Prostate gland (tissue), 2 donors: ENCODE measurements at places on chromosomes 7 and 10. TPM values are rescaled to one million over a fixed set of nuclear protein-coding genes. Genes with fewer than 3 reads are reported as not detected.
A peak's percentile ranks its signal among the peaks of the same experiment; 100 is the strongest.

DNA sequence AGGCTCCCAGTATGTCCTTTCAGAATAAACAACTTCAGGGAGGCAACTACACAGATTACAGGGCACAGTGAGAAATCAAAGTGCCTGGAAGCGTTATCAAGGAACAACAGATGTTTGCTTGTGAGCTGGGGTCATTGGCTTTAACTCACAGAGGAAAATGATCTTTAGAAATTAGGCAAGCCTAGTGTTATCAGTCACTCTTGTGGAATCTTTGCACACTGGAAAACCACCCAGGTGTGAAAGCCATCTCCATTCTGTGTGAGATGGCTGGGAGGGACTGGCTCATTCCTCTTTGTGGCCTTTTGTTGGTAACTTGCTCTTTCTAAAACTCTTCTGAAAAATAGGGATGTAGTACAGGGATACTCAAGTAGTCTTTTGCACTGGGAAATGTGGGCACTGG, 716.0 kb downstream of the XPNPEP1 start:
- no peak overlapping the region for H3K27ac ChIP-seq
- no peaks in the 10 kb centered on the region for H3K36me3 ChIP-seq
- no peak overlapping the region for H3K4me3 ChIP-seq
- no peaks in the 10 kb centered on the region for H3K4me1 ChIP-seq
- H3K27me3 ChIP-seq = no peaks in the 10 kb centered on the region
- DNase-seq = no peak

DNA sequence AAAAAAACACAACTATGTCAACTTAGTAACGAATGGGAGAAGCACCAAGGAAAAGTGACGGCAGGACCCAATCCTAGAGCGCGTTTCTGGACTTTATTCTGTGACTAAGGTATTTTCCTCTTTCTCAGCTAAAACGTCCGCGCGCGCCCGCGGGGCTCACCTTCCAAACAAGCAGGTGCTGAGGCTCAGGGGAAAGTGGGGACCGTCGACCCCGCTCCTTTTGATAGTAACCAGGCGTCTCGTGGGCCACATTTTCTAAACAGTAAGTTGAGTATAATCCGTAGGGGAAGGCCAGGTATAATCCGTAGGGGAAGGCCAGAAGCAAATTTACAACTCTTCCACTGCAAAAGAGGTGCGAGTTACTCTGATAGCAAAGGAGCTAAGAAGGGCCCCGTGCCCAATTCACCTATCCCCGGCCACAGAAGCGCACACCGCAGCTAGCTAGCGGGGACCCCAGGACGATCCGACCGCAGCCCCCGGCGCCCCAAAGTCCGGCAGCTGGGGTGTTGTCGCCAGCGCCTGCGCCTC, 743 bp downstream of the MKI67 start:
- peak overlapping the region; percentile 37 for H3K4me3 ChIP-seq
- H3K4me1 ChIP-seq = peaks cover 5% of the 10 kb centered on the region
- peaks cover 5% of the 10 kb centered on the region for H3K27me3 ChIP-seq
- no peaks in the 10 kb centered on the region for H3K36me3 ChIP-seq

DNA sequence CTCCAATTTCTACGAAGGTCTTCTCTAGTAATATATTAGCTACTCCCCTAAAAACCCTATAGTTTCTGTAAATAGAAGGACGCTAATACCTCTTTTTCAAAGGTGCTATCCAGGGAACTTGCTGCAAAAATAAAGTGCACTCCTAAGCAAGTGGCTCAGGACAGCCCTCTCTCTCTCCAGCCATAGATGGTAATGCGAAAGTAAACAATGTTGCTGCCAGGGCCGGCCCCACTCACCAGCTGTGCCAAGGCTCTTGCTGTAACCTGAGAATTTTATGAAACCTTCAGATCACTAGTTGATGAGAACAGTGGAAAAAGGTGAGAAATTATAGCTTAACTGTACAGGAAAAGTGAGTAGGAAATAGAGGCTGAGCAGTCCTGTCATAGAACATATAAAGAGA, 10.9 kb upstream of the TAS2R39 start:
- H3K36me3 ChIP-seq = no peaks in the 10 kb centered on the region
- H3K27ac ChIP-seq = no peak overlapping the region
- no peak overlapping the region for H3K4me3 ChIP-seq

GRCh38 chr10:76044751-76045150, 613.3 kb downstream of the LRMDA start:
- no peaks in the 10 kb centered on the region for H3K4me1 ChIP-seq
- no peaks in the 10 kb centered on the region for H3K27me3 ChIP-seq
- no peak overlapping the region for H3K27ac ChIP-seq
- H3K4me3 ChIP-seq = no peak overlapping the region

DNA sequence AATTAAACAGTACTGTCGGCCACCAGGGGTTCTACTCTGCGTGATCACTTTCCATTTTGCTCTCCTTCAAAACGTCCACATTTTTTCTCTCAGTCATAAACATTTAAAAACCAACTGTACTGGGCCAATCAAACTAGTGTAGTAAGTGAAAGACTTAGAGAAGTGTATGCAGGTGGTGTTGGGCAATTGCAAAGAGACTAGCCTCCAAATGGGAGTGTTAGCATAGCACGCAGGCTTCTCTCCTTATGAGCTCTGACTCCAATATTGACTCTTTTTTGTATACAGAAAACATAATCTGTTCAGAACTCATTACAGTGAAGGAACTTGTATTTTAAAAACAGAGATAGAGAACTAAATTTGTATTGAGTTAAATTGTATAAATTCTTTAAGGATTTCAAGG, 150.6 kb downstream of the SDK1 start:
- DNase-seq = no peak
- H3K4me1 ChIP-seq = no peaks in the 10 kb centered on the region
- no peaks in the 10 kb centered on the region for H3K27me3 ChIP-seq
- no peak overlapping the region for H3K4me3 ChIP-seq

- H3K27ac ChIP-seq = peak overlapping the region; percentile 73
- H3K27me3 ChIP-seq = no peaks in the 10 kb centered on the region
- no peaks in the 10 kb centered on the region for H3K36me3 ChIP-seq
- no peak overlapping the region for H3K4me3 ChIP-seq
- peaks cover 49% of the 10 kb centered on the region for H3K4me1 ChIP-seq
- no peak for DNase-seq
Observed at GRCh38 chr7:5693529-5693928, 87.9 kb downstream of the RNF216 start.

DNA sequence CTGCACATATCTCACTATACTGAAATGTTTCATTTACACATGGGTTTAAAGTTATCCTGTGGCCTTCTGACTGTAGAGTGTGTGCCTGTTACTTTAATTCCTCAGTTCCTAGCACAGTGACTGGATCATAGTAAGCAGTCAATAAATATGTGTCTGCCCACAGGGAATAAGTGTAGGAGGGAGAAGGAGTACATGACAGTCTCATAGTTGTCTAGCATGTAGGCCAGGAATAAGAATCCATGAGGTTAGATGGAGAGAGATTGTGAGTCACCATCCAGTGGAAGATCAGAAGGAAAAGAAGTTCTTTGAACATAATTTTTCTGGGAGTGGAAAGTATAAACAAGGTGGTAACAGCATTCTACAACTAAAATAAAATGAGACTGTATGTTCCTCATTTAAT, 36.6 kb upstream of the SEMA3A start:
- H3K4me3 ChIP-seq = no peak overlapping the region
- no peaks in the 10 kb centered on the region for H3K27me3 ChIP-seq
- H3K4me1 ChIP-seq = no peaks in the 10 kb centered on the region
- no peak for DNase-seq

GRCh38 chr10:118958984-118959925, 70.3 kb upstream of the NANOS1 start:
- no peaks in the 10 kb centered on the region for H3K4me1 ChIP-seq
- no peak overlapping the region for H3K4me3 ChIP-seq
- peak; percentile 32 for DNase-seq
- no peaks in the 10 kb centered on the region for H3K36me3 ChIP-seq
- no peak overlapping the region for H3K27ac ChIP-seq

GRCh38 chr7:13702251-13702650, 287.2 kb downstream of the ETV1 start:
- H3K4me3 ChIP-seq = no peak overlapping the region
- no peaks in the 10 kb centered on the region for H3K27me3 ChIP-seq

DNA sequence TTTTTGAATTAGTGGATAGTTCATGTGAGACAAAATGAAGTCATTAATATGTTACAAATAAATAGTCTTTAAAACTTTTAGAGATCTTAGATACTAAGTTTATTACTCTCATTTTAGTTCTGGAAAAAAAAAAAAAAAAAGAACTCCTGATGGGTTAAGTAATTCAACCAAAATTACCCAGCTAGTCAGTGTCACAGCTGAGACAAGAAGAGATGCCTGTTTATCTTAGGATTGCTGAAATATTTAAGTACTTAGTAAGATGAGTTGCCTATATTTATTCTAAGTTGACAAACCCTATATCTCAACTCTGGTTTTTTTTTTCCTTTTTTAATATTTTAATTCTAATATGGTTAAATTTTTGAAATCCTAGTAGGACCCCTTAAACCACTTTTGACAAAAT, 781.0 kb upstream of the LRRN3 start:
- H3K27me3 ChIP-seq = no peaks in the 10 kb centered on the region
- no peak overlapping the region for H3K27ac ChIP-seq
- no peaks in the 10 kb centered on the region for H3K4me1 ChIP-seq
- no peak for DNase-seq
- H3K36me3 ChIP-seq = no peaks in the 10 kb centered on the region

DNA sequence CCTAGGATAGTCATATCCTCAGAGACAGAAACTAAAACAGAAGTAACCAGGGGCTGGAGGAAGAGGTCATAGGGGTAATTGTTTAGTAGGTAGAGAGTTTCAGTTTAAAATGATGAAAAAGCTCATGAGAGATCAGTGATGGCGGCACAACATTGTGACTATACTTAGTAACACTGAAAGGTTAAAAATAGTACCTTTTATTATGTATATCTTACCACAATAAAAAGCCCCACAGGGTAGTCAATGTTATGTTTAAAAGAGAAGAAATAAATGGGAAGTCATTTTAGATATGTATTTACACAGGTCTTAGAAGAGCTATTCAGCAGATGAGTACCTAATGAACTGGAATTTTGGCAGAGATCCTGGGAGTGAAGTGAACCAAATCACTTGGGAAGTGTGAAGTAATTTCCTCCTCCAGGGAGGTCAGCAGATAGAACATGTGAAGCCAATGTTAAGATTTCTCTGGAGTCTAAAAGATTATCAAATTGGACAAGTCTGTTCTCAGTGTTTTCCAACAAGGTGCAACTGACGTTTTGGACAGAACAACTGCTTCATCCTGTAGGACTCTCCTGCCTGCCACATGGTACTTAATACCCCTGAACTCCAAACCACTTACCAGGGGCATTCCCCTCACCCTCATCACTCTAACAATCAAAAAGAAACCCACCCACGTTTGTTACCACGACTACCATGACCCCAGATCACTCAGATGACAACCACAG, 6.4 kb downstream of the CDCA7L start:
- no peak for DNase-seq
- no peak overlapping the region for H3K27ac ChIP-seq
- H3K27me3 ChIP-seq = no peaks in the 10 kb centered on the region
- no peaks in the 10 kb centered on the region for H3K4me1 ChIP-seq

The ABCB4 gene
- total RNA-seq = 1.1 TPM

DNA sequence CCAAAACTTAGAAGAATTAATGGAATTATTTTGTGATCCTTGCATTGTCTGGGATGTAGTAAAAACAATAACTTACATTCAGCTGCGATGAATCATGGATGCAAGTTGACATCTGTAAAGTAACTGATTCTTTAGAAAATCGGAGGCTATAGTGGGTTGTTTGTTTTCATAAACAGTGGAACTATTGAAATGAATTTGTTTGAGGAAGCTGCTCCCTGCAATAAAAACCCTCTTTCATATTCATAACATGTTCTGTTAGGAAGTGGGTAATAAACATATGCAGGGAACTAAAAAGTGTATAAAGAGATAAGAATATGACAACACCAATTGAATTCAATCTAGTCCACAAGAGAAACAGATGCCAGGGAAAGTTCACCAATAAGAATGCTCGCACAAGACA, 53.6 kb downstream of the AGMO start:
- H3K36me3 ChIP-seq = no peaks in the 10 kb centered on the region
- no peak for DNase-seq
- H3K4me3 ChIP-seq = no peak overlapping the region
- H3K4me1 ChIP-seq = no peaks in the 10 kb centered on the region
- H3K27me3 ChIP-seq = no peaks in the 10 kb centered on the region

The CLEC5A gene
- 0.74 TPM for total RNA-seq

The NFE2L3 gene
- 2.0 TPM for total RNA-seq

DNA sequence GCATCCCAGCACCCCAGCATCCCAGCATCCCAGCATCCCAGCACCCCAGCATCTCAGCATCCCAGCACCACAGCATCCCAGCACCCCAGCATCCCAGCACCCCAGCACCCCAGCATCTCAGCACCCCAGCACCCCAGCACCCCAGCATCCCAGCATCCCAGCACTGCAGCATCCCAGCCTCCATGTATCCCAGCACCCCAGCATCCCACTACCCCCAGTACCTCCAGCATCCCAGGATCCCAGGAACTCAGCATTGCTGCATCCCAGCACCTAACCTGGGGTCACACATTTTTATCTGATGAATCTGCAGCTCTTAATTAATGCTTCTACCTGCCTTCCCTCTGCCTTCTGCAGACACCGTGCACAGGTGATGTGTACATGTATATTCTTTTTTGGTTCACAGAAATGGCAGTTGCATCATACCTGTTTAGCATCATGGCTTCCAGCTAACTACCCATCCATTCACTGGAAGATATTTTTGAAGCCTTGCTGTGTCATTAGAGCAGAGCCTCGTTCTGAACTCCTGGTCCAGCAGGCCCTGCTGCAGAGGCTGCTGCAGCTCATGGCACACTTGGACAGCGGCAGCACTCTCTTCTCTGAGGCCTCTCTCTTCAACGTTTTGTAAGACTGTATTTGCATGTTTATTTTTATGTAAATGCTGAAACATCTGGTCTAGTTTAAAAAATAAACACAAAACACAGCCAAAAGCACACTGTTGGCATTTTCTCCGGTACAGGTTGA, 4.6 kb upstream of the CFAP46 start:
- H3K36me3 ChIP-seq = no peaks in the 10 kb centered on the region
- no peaks in the 10 kb centered on the region for H3K27me3 ChIP-seq
- H3K27ac ChIP-seq = no peak overlapping the region
- DNase-seq = no peak

GRCh38 chr10:109114579-109114978, 808.7 kb downstream of the XPNPEP1 start:
- DNase-seq = no peak
- no peak overlapping the region for H3K27ac ChIP-seq
- no peak overlapping the region for H3K4me3 ChIP-seq
- H3K4me1 ChIP-seq = no peaks in the 10 kb centered on the region

- DNase-seq = no peak
- H3K4me3 ChIP-seq = no peak overlapping the region
- H3K36me3 ChIP-seq = no peaks in the 10 kb centered on the region
- no peaks in the 10 kb centered on the region for H3K4me1 ChIP-seq
Observed at GRCh38 chr7:32921896-32922295, 30.3 kb upstream of the KBTBD2 start.

The TBC1D12 gene
- 13.8 TPM for total RNA-seq

GRCh38 chr10:92813979-92814378, 34.3 kb upstream of the EXOC6 start:
- H3K4me1 ChIP-seq = no peaks in the 10 kb centered on the region
- H3K27ac ChIP-seq = no peak overlapping the region
- H3K4me3 ChIP-seq = no peak overlapping the region
- H3K36me3 ChIP-seq = no peaks in the 10 kb centered on the region
- no peaks in the 10 kb centered on the region for H3K27me3 ChIP-seq

The PDK4 gene
- total RNA-seq = 65.5 TPM

- H3K36me3 ChIP-seq = no peaks in the 10 kb centered on the region
- DNase-seq = no peak
- H3K27ac ChIP-seq = no peak overlapping the region
- H3K4me3 ChIP-seq = no peak overlapping the region
- no peaks in the 10 kb centered on the region for H3K27me3 ChIP-seq
Observed at GRCh38 chr7:684416-684815, 42.1 kb upstream of the DNAAF5 start.

GRCh38 chr10:33704214-33704830, 369.9 kb upstream of the NRP1 start:
- H3K4me3 ChIP-seq = no peak overlapping the region
- no peaks in the 10 kb centered on the region for H3K27me3 ChIP-seq
- no peak for DNase-seq
